Activated naive CD8-positive, alpha-beta T cell treated with anti-CD3 and anti-CD28 coated beads, Interleukin-2, amount 10 ng/mL, durations not matched to agents 7 days and 5 days (primary cell): ENCODE measurements at places on chromosomes 16 and 17. TPM values are rescaled to one million over a fixed set of nuclear protein-coding genes. Genes with fewer than 3 reads are reported as not detected.

DNA sequence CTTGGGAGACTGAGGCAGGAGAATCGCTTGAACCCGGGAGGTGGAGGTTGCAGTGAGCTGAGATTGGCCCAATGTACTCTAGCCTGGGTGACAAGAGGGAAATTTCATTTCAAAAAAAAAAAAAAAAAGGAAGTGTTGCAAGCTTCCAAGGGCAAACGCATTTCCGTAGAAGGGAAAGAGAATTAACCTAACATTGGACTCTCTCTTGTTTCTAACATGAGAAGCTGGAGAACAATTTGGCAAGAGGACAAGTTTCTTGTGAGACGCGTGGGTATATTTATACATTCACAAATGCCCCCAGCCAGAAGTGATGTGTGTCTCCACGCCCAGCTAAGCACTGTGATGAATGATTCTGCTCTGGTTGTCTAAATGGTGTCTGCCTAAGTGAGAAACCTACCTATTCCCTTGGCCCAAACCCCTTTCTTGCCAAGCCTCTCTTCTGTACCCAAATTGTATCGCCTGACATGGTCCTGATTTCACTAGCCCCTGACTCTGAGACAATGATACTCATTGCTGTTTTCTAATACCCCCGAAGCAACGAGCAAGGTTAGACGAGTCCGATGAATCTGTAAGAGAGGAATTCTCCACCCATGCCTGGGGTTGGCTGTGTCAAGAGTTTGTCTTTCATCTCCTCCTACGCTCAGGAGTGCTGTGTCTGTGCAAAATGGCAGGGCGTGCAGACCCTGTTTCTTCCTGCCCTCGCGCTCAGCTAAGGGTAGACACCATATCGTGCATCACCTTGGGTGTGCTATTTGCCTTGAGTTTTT, 14.2 kb upstream of the ST6GALNAC2 start:
- peaks cover 8% of the 10 kb centered on the region for H3K4me1 ChIP-seq
- no peak overlapping the region for H3K27ac ChIP-seq
- H3K4me3 ChIP-seq = no peak overlapping the region
- no peak for DNase-seq

DNA sequence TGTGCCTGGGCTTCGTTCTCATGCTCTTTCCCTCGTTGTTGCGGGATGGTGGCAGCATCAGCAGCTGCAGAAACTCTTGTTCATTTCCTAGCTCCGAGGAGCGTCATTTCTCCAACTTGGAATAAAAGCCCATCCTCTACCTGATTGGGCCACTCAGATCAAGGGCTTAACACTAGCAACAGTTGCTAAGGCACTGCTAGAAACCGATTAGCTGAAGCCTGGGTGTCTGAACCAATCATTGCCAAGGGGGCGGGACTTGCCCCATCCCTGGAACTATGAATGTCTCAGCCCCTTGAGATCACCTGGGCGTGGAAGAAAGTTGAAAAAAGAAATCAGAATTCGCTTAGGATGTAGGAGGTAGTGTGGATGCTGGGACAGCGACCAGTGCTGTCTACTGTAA, 145.3 kb downstream of the FOXL1 start:
- no peak overlapping the region for H3K27ac ChIP-seq
- H3K4me1 ChIP-seq = no peaks in the 10 kb centered on the region
- H3K4me3 ChIP-seq = no peak overlapping the region
- H3K36me3 ChIP-seq = no peaks in the 10 kb centered on the region
- H3K27me3 ChIP-seq = peaks cover 1% of the 10 kb centered on the region

- H3K36me3 ChIP-seq = no peaks in the 10 kb centered on the region
- DNase-seq = no peak
These were observed 686.2 kb downstream of the KCNJ2 start for GRCh38 chr17:70855401-70856054.

The TNFSF12 gene
- total RNA-seq = 95.7 TPM

The NPB gene
- 1.0 TPM for total RNA-seq

GRCh38 chr17:54426296-54426886, 474.3 kb upstream of the TOM1L1 start:
- no peak overlapping the region for H3K4me3 ChIP-seq
- no peak for DNase-seq
- H3K4me1 ChIP-seq = no peaks in the 10 kb centered on the region
- no peaks in the 10 kb centered on the region for H3K27me3 ChIP-seq

- no peaks in the 10 kb centered on the region for H3K27me3 ChIP-seq
- peaks cover 36% of the 10 kb centered on the region for H3K4me1 ChIP-seq
- H3K4me3 ChIP-seq = peak overlapping the region; percentile 70
- DNase-seq = no peak
- H3K27ac ChIP-seq = peak overlapping the region; percentile 80
These were observed 7.4 kb downstream of the PNPO start for GRCh38 chr17:47948706-47949196.

The CFAP119 gene
- 4.4 TPM for total RNA-seq

The GPR139 gene
- total RNA-seq = not detected

The FGF11 gene
- total RNA-seq = 28.5 TPM

DNA sequence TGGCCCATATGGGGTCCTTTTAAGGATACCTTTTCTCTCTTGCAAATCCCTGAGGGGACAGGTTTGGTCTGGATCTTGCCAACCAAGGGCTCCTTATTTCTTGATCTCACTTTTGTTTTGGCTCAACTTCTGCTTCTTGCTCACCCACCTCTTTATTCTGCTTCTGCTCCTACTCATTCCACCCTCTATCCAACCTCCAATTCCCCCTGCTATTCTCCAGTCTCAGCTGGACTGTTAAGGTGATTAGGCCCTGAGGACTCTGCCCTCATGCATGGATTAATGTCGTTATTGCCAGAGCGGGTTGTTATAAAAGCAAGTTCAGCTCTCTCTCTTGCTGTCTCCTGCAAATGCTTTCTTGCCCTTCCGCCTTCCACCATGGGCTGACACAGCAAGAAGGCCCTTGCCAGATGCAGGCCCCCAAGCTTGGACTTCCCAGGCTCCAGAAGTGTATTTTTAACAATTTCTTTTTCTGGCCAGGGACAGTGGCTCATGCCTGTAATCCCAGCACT, 29.8 kb downstream of the LAT start:
- peak overlapping the region; percentile 83 for H3K27ac ChIP-seq
- no peaks in the 10 kb centered on the region for H3K27me3 ChIP-seq
- DNase-seq = no peak
- H3K4me3 ChIP-seq = no peak overlapping the region

DNA sequence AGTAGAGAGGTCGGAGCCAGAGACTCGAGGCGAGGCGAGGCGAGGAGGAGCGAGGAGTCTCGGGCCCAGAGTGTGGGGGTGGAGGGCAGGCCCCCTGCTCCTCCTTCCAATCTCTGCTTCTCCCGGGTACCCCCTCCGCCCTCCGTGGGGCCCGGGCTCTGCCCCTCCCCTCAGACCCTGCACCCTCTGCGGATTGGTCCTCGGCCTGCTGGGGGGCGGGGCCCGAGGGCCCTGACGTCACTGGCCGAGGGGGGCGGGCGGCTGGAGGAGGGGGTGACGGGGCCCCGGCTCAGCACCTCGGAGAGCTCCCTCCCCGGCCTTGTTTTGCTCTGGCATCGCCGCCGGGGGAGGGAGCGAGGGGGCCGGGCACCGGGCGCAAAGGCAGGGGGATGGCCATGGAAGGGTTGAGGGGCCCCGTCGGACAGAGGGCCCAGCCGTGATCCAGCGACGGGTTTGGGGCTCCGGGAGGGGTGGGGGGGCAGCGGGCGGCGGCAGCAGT, at the start of gene RUNDC3A:
Gene RUNDC3A (plus strand): TSS at position 282 of the 499 bp plus-strand sequence. CDS start 232 bp downstream, outside the sequence.
- peak; percentile 91 for DNase-seq
- peak within 1 kb of the TSS; percentile 48 for H3K4me3 ChIP-seq
- H3K27me3 ChIP-seq = peaks cover 35% of the 10 kb centered on the region
- H3K27ac ChIP-seq = no peak within 1 kb of the TSS
- no peaks in the 10 kb centered on the region for H3K36me3 ChIP-seq

The TMEM235 gene
- total RNA-seq = not detected

DNA sequence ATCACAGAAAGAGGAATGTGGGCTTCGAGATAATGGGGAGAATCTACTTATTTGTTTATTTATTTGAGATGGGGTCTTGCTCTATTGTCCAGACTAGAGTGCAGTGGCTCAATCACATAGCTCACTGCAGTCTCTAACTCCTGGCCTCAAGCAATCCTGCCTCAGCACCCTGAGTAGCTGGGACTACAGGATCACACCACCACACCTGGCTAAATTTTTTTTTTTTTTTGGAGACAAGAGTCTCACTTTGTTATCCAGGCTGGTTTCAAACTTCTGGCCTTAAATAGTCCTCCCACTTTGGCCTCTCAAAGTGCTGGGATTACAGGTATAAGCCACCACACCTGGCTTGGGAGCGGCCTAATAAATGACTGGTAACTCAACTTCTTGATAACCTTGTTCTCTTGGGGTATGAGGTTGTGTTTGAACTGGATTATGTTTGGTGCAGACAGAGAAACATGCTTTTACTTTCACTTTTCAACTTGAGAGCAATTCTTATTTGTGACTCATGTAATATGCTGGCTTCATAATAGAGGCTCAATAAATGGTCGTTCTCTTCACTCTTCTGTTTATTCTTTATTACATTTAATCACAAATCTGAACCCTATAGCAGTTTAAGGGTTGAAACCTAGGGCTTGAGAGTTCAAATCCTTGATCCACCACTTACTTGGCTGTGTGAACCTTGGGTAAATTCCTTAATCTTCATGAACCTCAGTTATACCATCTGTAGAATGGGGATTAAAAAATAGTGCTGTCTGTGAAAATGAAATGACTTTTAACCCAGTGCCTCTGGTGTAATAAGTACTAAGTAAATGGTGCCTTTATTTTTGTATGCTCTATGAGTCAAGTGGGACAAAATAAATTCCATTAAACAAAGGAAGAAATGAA, 129.1 kb upstream of the HS3ST2 start:
- no peak overlapping the region for H3K27ac ChIP-seq
- H3K4me1 ChIP-seq = peaks cover 6% of the 10 kb centered on the region
- H3K27me3 ChIP-seq = peaks cover 30% of the 10 kb centered on the region
- DNase-seq = no peak

DNA sequence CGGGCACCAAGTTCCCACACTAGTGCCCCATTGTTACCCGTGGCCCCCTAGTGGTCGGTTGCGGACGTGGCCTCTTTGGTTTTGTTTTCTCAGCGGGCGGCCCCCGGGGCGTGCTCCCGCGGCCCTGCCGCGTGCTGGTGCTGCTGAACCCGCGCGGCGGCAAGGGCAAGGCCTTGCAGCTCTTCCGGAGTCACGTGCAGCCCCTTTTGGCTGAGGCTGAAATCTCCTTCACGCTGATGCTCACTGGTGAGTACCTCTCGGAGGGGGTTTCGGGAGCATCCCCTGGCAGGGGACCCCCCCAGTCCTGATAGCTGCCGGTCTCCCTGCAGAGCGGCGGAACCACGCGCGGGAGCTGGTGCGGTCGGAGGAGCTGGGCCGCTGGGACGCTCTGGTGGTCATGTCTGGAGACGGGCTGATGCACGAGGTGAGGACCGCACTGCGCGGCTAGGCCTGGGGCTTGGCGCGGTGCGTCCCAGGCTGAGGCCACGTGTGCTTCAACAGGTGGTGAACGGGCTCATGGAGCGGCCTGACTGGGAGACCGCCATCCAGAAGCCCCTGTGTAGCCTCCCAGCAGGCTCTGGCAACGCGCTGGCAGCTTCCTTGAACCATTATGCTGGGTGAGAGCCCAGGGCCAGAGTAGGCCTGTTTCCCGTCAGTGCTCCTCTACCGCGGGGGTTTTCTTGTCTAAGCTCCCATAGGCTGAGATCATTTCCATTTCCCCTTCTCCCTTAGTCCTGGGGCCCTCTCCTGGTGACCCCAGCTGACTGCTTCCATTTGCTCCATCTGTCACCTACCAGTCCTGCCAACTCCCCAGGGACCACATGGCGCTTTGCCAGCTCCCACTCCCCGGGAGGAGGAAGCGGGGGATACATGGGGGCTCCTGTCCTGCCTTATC, 1.7 kb downstream of the SPHK1 start:
- H3K27ac ChIP-seq = no peak overlapping the region
- no peaks in the 10 kb centered on the region for H3K36me3 ChIP-seq
- DNase-seq = peak; percentile 89
- H3K4me1 ChIP-seq = peaks cover 5% of the 10 kb centered on the region
- H3K4me3 ChIP-seq = peak overlapping the region; percentile 68
- no peaks in the 10 kb centered on the region for H3K27me3 ChIP-seq

The SPATA22 gene
- 0.96 TPM for total RNA-seq

DNA sequence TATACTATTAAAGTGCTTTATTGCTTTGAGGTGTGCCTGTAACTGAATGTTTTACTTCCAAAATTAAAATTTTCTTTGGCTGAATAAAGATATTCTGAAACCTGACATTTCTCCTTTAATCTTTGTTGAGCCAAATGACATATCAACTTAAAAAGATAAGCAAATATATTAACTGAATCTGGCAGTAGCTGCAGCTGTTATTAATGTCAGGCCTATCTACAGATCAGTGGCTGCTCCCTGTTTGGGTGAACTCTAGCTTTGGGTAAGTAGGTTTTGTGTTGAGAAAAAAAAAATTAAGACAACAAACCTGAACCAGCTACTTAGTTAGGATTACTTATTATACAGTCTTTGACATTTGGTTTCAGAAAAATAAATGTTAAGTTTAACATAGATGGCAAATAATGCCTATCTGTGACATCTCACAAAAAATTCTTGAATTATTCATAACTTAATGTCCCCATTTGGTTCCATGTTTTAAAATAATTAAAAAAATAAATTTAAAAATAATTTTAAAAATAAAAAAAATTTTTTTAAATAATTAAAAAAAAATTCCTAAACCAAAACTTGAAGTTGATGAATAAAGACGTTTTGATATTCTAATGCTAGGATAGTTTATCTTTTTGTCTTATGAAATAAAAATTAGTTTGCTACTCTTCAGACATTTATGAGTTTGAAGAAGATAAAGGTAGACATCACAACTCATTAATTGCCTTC, 19.8 kb downstream of the CPD start:
- no peaks in the 10 kb centered on the region for H3K27me3 ChIP-seq
- DNase-seq = no peak
- H3K4me1 ChIP-seq = peaks cover 3% of the 10 kb centered on the region
- peaks cover 18% of the 10 kb centered on the region for H3K36me3 ChIP-seq

DNA sequence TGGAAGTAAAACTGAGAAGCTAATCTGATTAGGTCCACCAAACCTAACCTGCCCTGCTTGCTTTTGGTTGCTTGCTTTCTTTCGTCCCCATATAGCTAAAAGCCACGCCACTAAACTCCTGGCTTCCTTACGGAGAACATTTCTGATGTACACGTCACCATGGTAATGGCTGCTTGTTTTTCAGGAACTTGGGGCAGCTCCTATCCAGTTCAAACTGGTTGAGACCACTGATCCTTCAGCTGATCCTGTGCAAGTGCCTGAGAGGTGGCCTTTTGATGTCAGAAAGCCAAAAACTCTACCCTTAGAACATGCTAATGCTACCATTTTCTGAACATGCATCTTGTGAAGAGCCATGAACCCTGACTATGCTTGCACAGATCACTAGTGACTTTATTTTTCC, 14.4 kb upstream of the DHRS7C start:
- H3K36me3 ChIP-seq = no peaks in the 10 kb centered on the region
- H3K27me3 ChIP-seq = no peaks in the 10 kb centered on the region

The TNRC6A gene
- total RNA-seq = 53.1 TPM

The PDK2 gene
- 26.4 TPM for total RNA-seq

The LRRC37A gene
- total RNA-seq = 7.6 TPM

The PYDC1 gene
- not detected for total RNA-seq

The SEZ6L2 gene
- total RNA-seq = not detected
